Breast epithelium (tissue), 4 donors: ENCODE measurements at places on chromosomes 4 and X.

- no peak for DNase-seq
Observed at GRCh38 chrX:105821471-105822121, 743 bp upstream of the NRK start.

GRCh38 chrX:370963-371745, 15.6 kb downstream of the PPP2R3B start:
- DNase-seq, result no peak

- peak; percentile 84 for DNase-seq
Observed at GRCh38 chr4:121696581-121697461, at the start of gene ANXA5. TSS of gene ANXA5 (minus strand) at chr4:121696980. CDS start at chr4:121696589, 391 bp downstream.

DNA sequence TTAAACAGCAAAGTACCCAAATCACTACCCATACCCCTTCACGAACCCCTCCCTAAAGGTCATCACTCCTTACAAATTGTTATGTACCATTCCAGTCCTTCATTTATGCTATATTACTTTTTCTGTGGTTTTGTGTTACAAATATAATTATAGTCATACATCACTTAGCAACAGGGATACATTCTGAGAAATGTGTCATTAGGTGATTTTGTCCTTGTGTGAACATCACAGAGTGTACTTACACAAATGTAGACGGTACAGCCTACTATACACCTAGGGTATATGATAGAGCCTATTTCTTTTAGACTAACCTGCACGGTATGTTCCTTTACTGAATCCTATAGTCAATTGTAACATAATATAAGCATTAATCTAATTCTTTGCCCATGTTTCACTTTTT, 61.9 kb downstream of the ASB9 start:
- DNase-seq, result no peak

- DNase-seq, result no peak
Observed at GRCh38 chrX:28321286-28321685, 266.0 kb upstream of the IL1RAPL1 start.

- no peak for DNase-seq
Observed at GRCh38 chr4:26299254-26299882, 21.4 kb upstream of the RBPJ start.

DNA sequence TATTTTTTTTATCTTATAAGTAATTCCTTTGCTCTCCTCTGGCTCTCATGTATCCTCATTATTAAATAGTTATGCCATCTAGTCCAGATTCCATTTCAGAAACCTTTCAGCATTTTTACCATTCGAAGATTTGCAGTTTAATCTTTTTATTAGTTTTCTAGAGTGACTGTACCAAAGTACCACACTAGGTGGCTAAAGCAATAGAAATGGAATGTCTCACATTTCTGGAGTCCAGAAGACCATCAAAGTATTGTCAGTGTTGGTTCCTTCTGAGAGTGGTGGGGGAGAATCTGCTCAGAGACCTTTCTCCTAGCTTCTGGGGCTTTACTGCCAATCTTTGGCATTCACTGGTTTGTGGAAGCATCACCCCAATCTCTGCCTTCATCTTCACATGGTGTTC, 3.7 kb upstream of the PNMA3 start:
- no peak for DNase-seq

DNA sequence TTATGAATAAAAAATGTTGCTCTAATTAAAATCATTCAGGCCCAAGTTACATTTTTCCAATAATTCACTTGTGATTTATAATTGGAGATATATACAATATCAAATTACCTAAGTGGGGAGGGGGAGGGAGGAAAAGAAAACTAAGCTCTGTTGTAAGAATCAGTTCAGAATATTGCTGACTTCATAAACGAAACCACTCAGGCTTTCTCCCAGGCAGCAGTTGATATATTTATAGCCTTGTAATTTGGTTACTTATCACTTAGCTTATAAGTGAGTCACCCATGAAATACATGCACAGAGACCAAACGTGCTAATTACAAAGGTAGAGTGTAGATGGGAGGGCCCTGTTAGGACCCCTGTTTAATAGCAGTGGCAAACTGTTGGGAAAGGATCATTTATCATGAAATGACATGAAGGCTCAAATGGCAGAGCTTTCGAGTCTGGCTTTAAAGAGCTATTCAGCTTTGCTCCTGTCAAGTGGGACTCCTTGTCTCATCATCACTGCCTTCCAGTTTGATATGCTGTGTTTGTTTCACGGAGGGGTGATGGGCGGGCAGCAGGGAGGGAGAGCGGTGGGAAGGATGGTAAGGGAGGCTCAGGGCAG, 105.6 kb upstream of the PGRMC2 start:
- DNase-seq, result no peak

DNA sequence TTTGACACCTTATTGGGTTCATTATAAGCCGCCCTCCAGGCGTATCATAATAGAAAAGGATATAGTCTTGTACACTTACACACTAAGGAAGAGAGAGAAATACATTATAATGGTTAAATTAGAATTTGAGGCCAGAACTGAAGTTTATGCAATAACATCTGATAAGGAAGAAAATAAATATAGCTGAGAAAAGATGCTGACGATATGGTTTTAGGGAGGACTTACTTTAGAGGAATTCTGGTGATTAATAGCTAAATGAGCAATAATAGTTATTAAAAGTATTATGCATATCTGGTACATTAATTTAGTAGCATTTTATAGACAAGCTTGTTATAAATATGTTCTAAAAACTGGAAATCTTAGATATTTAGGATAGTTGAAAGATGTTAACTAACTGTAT, 12.1 kb downstream of the MCUB start:
- no peak for DNase-seq

- no peak for DNase-seq
Observed at GRCh38 chr4:32440391-32440790, 1720.2 kb downstream of the PCDH7 start.

- no peak for DNase-seq
Observed at GRCh38 chr4:47000406-47000805, 7.0 kb upstream of the GABRA4 start.

DNA sequence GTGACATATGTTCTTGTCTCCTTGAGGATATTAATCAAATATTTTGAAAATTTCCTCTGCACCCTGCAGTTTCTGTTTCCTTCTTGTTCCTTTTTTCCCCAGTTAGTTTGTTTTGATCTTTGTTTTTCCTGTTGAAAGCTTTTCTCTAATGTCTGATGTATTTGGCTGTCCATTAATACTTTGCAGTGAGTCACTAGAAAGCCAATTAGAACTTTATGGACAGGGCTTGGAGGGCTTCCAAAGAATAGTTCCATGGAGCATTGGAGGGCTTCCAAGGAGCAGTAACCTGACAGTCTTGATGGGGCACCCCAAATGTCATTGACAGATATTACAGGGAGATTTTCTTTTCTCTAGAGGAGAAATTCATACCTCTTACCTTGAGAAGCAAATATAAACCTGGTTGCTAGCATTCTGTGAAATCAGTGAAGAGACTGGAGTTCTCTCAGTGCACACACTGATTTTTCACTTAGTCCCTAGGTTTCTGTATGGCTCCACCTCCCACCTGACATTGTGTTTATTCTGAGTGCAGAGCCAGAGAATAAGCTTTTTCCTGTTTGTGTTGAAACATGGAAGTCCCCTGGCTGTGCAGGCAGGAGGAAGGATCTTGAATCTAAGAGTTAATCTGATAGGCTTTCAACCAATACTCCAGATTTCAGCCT, 26.5 kb downstream of the SPARCL1 start:
- DNase-seq, result no peak

GRCh38 chr4:138398322-138398721, 156.2 kb upstream of the SLC7A11 start:
- DNase-seq, result no peak

GRCh38 chrX:15848576-15848975, 6.0 kb downstream of the AP1S2 start:
- DNase-seq, result no peak

GRCh38 chrX:21408307-21408706, 34.1 kb downstream of the CNKSR2 start:
- DNase-seq, result no peak

- no peak for DNase-seq
Observed at GRCh38 chrX:9781941-9782340, 4.3 kb upstream of the SHROOM2 start.

- no peak for DNase-seq
Observed at GRCh38 chr4:30720021-30720660, at the start of gene PCDH7. TSS of gene PCDH7 (plus strand) at chr4:30720369. CDS start at chr4:30721423, 1,054 bp downstream.

GRCh38 chr4:183096276-183096965, 2.6 kb upstream of the WWC2 start:
- DNase-seq, result no peak

GRCh38 chr4:146029939-146030710, 91.5 kb upstream of the ZNF827 start:
- DNase-seq, result no peak

DNA sequence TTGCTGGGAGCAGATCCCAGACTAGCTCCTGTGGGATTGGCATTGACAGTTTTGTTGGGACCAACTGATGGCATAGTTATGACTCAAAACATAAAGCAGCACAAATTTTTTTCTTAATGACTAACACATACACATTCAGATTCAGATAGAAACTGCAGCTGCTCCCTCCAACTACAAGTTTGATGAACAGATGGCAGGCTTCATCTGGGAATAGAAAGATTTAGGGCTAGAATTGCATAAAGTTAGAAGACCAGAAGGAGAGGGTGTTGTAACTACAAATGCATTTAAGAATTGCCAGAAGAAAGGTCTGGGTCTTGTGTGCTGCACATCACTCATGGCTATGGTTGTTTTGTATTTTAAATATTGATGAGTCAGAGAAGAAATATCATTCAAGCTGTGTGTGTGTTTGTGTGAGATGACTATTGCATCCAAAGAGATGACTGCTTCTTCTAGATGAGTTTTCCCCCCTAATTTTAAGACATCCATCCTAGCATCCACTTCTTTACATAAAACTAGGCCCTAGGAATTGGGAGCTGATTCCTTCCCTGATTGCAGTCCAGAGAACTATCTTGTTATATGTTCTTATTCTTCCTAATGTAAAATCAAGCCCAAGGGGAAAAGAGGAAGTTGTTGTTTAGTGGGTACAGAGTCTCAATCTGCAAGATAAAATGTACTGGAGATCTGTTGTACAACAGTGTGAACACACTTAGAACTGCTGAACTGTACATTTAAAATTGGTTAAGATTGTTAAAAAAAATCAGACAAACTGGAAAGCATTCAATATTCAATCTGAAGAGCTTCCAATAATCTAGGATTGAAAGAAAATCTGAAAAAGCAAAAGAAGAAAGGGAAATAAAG, 175.1 kb downstream of the PARM1 start:
- no peak for DNase-seq

- DNase-seq, result no peak
Observed at GRCh38 chr4:187218705-187219245, 495.1 kb upstream of the FAT1 start.

GRCh38 chr4:183400035-183400434, 44.4 kb upstream of the CDKN2AIP start:
- no peak for DNase-seq

- no peak for DNase-seq
Observed at GRCh38 chr4:104818579-104818978, 323.9 kb upstream of the CXXC4 start.

DNA sequence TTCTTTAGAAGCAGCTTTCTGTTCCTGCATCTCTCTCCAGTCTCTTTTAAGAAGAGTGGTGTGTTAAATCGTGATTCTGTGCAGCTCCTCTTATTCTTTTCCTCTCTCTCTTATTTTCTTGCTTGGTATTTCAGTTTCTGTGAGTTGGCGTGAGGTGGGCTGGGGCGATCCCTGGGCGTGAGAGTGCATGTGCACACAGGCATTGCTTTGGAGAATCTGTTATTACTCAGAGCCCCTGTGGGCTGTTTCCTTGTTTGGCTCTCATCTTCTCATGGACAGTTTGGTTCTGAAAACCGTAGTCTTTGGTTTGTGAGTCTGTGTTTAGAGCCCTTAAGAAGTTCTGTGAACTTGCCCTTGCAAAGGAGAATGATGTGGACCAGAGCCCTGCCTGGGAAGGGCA, 97.2 kb upstream of the CLNK start:
- DNase-seq, result no peak
